Stimulated activated CD8-positive, alpha-beta memory T cell treated with anti-CD3 and anti-CD28 coated beads, Interleukin-7, amount 100 ng/mL, for 1 hour (primary cell): ENCODE measurements at places on chromosomes 7 and 10.

- DNase-seq = no peak
Measured at GRCh38 chr7:18087687-18088078, 60.0 kb upstream of the PRPS1L1 start.

- no peak for DNase-seq
Measured at GRCh38 chr7:47347346-47347745, 234.6 kb downstream of the TNS3 start.

- no peak for DNase-seq
Measured at GRCh38 chr10:8766899-8767298, 712.4 kb downstream of the GATA3 start.

- DNase-seq = no peak
Measured at GRCh38 chr7:101884671-101885596, 67.5 kb downstream of the CUX1 start.

DNA sequence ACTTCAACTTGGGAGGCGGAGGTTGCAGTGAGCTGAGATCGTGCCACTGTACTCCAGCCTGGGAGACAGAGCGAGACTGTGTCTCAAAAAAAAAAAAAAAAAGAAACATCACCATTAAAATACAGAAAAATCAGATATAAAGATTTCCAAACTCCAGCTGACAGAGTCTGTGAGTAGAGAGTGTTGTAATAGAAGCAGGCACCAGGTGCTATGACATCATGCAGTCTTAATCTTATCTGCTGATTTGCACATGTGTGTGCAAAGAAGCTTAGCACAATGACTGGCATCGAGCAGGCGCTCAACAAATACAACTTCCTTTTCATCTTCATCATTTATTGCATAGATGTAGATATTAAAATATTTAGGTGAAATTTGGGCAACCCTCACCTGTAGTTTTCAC is 92.2 kb downstream of the PRKCQ start:
- no peak for DNase-seq

DNA sequence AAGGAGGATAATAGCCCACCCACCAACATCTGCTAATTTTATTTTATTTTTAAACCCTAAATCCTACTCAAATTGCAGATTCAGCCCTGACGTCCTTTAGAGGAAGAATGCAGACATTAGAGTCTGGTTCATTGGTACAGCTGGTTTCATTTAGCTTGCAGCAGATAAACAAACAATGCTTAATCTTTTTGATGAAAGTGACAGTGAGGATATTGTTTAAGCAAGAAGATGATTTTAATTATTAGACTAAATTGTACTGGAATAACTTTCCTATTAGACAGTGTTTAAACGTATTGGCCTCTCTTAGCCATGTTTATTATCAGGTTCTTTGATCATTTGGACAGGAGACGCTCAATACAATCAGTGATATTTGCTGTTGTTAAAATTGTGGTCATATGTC is 164.8 kb downstream of the CDK14 start:
- no peak for DNase-seq

DNA sequence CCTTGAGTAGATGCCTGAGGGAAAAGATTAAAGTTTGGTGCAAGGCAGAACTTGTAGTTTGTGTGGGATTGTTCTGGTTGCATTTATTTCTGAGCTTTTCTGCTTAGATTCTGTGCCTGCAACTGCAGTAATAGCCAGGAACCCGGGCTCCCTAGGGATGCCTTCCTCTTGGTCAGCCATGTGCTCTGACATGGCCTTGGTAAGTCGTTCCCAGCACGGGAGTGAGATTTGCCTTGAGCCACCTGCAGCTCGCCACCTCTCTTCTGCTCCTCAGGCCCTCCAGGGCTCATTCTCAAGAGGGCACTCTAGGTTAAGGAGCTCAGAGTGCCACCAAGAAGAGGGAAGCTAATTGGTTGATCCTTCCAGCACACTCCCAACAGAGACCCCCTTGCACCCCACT is 350.6 kb upstream of the MKI67 start:
- no peak for DNase-seq

DNA sequence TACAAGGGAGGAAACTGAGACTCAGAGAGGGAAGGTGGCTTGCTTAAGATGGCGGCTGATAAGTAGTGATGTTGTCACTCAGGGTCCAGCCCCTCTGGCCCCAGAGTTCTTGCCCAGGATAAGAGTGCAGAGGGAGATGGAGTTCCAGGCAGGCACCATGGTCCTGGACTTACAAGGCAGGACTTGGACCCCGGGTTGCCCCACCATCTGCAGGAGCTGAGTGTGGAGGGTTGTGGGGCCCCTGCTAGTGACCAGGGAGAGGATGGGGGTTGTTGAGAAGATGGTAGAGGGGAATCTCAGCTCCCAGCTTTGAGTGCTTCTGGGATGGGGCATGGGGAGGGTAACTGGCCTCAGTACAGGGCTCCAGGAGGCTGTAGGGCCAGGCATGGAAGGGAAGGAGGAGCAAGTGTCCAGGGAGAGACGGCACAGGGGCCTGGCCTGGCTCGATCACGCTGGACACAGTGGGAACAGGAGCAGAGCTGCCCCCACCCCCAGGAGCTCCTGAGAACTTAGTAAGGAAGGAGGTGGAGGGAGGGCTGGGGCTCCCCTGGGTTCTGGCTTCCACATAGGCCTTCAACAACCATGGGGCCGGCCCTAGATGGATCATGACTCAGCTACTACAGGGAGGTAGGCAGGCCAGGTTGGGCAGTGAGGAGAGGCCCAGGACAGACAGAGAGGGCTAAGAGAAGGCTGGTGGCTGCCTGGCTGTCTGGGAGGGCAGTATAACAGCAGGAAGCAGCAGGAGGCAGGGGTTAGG is 28.2 kb downstream of the PPIF start:
- DNase-seq = no peak

DNA sequence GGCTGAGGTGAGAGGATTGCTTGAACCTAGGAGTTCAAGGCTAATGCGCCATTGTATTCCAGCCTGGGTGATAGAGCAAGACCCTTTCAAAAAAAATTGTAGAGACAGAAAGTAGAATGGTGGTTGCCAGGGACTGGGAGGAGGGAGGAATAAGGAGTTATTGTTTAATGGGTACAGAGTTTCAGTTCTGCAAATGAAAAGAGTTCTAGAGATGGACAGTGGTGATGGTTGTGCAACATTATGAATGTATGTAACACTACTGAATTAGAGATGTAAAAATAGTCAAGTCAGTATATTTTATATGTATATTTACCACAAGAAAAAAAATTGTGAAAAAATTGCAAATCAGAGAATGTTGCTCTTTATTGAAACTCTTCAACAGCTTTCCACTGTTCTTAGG is 266.5 kb upstream of the NPY start:
- no peak for DNase-seq

- no peak for DNase-seq
Measured at GRCh38 chr10:46264336-46264735, 22.5 kb upstream of the ANTXRL start.

DNA sequence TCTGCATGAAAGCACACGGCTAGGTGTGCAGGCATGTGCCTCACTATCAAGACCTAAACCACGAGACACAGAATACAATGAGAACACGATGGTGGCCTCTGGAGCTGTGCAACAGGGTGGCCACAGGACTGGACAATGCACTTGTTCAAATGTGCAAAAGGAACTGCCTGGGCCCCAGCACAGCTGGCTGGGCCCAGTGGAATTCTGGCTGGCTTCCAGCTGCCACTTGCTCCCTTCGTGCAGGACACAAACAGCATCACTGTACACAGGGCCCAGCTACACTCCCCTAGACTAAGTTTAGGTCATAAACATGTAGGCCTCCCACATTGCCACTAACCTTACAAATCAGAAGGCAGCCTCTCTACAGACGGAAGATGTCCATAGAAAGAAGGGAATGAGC is 23.4 kb downstream of the DOCK4 start:
- DNase-seq = no peak

- no peak for DNase-seq
Measured at GRCh38 chr7:149690688-149691446, 82.5 kb downstream of the ZNF467 start.

DNA sequence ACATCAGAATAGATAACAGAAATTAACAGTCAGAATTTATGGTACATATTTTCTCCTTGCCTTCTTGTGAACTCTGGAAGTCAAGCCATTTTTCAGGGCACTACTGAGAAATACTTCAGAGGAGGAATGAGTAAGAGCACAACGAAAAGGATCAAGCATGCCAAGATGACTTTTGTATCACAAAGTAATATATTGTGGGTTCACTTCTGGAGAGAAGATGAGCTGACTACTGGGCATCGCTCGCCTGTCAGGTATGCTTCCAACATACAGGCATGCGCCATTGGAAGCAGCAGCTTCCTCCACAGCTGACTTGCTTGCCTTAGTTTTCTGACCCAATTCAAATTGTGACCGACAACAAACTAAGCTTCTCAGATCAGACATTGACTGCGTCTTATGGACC is 137.3 kb downstream of the VTI1A start:
- DNase-seq = no peak

GRCh38 chr10:120052964-120053702 is 160.6 kb downstream of the SEC23IP start:
- DNase-seq = no peak

- no peak for DNase-seq
Measured at GRCh38 chr10:34002896-34003295, 668.4 kb upstream of the NRP1 start.

GRCh38 chr10:55631071-55631654 is 729.9 kb downstream of the ZWINT start:
- no peak for DNase-seq

GRCh38 chr10:71697938-71698709 is 21.5 kb downstream of the C10orf105 start:
- peak; percentile 12 for DNase-seq

GRCh38 chr10:54203401-54203800 is 597.6 kb downstream of the PCDH15 start:
- DNase-seq = no peak

DNA sequence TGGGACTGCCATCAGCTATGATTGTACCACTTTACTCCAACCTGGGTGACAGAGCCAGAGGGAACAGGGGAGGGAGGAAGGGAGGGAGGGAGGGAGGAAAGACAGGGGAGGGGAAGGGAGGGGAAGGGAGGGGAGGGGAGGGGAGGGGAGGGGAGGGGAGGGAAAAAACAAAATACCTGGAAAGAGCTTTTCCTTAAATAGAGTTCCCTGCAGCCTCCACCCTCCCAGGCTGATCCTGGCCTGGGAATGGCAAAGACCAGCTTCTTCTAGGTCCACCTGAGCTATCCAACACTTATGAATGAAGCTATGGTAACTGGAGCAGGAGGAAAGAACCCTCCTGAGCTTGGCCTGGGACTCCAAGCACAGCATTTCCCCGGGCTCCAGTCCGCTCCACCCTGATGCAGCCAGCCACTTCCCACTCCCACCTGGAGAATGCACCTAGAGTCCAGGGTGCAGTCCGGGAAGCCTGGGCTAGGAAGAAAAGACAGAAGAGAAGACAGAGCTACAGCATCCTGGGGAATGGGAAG is 66.1 kb downstream of the GRID1 start:
- DNase-seq = no peak

GRCh38 chr7:127530148-127530547 is 55.2 kb downstream of the GCC1 start:
- no peak for DNase-seq

- DNase-seq = no peak
Measured at GRCh38 chr7:101197991-101198390, 2.8 kb downstream of the MOGAT3 start.

DNA sequence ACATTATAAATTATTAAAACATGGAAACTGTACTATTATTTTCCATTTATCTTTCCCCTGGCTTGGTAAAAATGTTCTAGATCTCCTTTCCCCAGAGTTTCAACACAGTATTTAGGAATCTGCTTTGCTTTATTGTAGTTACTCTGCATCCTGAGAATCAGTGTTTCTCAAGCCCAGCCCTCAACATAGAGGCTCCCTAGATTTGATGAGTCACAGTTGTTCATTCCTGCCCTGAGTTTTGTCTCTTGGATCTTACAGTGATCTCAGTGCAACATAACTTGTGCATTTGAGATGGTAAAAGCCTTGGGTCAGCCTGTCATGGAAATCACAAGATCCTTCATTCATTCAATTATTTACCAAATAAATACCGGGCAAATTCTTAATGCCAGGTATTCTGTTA is 63.0 kb downstream of the VAX1 start:
- DNase-seq = no peak

- DNase-seq = no peak
Measured at GRCh38 chr10:125016123-125016522, 74.2 kb downstream of the ZRANB1 start.

- DNase-seq = no peak
Measured at GRCh38 chr10:5092375-5092774, 1.8 kb upstream of the AKR1C3 start.

- DNase-seq = no peak
Measured at GRCh38 chr7:77543910-77544309, 6.8 kb downstream of the PTPN12 start.

DNA sequence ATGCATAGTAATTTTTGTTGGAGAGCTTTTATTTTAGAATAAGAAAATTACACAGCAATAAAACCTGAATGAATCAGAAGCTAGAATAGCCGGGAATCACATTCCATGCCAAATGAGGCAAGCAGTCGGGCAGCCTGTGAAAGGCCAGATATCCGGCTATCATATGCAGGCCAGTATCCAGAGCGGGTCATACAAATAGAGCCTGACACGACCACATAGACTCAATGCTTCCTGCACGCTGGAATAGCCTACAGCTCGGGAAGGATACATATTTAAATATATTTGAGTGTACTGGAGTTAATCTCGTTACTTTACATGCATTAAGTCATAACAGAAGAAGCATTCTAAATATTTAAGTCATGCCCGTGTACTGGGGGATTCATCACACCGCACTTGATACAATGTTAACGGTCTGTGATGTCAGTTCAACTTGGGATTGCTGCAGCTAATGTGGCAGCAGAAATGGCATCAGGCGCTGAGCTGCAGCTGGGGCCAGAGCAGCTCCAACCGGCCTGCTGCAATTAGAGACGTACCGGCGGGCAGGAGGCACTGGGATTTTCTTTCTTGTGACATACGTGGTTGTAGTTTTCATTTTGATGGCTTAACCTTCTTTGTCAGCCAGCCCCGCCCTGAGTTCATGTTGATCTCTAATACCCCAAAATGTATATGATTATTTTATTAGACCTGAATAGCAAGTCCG is 112.0 kb downstream of the EBF3 start:
- no peak for DNase-seq

GRCh38 chr10:94344522-94345122 is 18.1 kb downstream of the NOC3L start:
- DNase-seq = no peak

DNA sequence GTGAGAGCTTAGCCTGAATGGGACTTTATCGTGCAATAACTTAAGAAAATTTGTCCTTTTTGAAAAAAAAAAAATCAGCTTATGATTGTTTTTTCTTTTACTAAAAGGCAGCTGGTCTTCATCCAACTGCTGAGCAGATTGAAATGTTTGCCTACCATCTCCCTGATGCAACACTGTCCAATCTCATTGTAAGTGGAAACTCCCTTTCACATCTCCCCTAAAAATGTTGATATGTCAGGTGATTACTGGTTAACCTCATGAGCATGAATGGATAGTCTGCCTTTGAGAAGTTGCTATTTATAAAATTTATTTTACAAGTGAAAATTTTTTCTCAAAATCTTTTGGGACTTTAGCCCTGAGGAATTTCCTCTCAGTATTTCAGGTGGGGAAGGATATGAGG is 17.8 kb upstream of the HKDC1 start:
- DNase-seq = no peak

- no peak for DNase-seq
Measured at GRCh38 chr7:85736085-85736484, 549.2 kb upstream of the SEMA3D start.

GRCh38 chr7:71553306-71553705 is 421.4 kb downstream of the GALNT17 start:
- DNase-seq = no peak
